ENCODE measurements at places on chromosomes 5 and 9.

- no peak for DNase-seq
Observed at GRCh38 chr9:120850315-120850714, 7.6 kb upstream of the PSMD5 start.

DNA sequence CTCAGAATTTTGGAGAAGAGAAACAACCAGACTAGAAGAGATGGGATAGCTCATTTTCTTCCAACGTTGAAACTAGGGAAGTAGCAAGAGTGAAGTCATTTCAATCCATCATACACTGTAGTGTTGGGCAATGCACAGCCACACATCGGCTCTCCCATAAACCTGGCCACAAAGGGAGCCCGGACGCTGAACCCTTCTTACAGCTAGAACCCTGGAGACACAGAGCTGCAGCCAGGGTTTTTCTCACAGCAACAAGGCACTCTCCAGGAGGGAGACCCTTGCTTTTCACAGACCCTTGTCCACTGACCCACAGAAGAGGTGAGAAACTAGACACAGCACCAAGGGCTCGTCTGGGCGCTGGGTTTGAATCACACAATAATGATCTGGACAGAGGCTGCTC is 101.4 kb upstream of the FSTL4 start:
- DNase-seq = no peak

DNA sequence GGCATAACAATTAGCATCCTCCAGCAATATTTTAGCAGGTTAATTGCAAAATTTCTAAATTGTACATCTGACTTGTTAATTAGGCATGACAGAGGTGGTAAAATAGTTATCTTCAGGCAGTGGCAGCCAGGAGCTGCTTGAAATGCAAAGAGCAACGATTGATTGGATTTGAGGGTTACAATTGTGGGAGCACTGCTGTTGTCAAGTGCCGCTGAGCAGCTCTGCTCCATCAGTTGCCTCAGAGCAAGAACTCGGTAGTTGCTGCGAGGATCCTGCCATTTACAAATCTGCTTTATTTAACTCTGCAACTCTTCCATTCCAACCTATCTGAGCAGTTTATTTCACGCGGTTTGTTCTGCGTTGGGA is 12.6 kb downstream of the PBX3 start:
- no peak for DNase-seq

GRCh38 chr5:56346741-56347535 is 113.8 kb upstream of the ANKRD55 start:
- DNase-seq = no peak

Data from esophagus squamous epithelium (tissue), 5 donors.